ENCODE measurements at places on chromosomes 6 and 20.

DNA sequence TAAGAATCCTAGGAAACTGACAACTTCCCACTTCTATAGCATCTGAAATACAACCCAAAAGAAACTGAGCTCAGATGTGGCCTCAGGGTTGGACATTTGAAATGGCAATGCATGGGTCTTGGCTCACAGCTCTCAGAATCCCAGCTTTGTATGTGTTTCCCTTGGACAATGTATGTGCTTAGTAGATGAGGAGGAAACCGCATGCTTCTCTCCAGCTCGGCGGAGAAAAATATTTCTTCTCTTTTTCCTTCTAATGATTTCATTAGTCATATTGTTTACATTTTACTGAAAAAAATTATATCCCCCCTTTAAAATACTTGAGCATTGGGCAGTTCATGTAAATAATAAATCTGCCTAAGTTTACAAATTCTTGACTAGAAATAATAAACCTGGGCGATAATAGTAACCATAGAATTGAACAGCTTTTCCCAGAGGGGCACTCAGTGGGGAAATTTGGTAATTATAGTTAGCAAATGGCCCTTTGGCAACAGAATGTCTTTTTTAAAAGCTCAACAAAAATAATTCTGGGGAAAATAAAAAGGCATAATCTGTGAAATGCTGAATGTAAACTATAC, 55.3 kb downstream of the PFDN4 start:
- no peak for DNase-seq

GRCh38 chr20:63275825-63276224, 3.2 kb downstream of the ARFGAP1 start:
- DNase-seq: no peak

DNA sequence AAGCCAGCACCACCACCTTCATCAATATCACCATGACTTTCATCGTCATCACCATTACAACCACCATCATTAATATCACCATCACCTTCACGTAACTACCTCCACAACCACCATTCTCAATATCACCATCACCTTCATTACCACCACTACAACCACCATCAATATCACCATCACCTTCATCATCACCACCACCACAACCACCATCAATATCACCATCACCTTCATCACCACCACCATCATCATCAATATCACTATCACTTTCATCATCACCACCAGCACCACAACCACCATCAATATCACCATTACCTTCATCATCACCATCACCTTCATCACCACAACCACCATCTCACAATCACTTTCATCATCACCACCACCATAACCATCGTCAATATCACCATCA, 225.3 kb upstream of the SULF2 start:
- DNase-seq: no peak

DNA sequence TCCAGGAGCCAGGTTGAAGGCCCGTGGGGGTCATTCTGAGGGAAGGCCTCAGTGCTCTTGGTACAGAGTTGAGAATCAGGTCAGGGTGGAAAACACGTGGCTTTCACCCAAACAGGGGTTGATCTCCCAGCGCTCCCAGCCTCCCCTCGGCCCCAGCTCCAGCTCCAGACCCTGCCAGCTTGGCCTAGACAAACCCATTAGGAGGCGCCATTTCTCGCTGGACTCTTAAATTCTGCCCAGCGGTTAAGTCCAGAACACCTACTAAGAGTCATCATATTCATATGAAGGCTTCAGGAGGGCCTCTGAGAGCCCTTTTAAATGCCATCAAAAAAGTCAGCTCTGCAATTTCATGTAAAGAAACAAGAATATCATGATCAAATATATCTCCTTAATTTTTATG, 158.0 kb upstream of the RIN2 start:
- DNase-seq: no peak

DNA sequence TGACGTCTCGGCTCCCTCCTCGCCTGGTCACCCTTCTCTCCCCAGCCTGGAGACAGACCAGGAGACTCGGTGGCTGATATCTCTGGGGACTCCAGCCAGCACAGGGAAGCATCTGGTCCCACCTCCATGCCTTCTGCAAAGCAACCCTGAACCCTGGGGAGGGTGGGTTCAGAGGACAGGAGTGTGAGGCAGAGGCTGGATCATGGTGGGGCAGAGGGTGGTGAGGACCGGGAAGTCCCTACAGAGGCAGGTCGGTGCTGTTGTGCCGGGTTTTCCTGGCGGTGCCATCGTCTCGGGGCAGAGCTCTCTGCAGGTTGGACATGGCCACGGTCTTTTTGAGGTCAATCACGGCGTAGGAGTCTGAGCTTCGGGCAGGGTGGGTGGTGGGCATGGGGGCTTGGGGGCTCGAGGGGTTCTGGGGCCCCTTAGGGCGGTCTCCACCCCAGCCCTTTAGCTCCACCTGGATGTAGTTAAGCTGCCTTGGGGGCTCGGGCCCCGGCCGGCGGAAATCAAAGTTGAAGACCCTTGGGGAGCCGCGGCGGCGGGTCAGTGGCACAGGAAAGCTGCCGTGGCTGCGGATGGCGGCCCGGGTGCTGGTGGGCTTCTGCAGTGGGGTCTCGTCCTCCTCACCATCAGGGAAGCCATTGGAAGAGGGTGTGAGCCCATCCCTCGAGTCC, 9.2 kb downstream of the FRS3 start:
- DNase-seq: no peak

GRCh38 chr6:158338311-158339112, 26.2 kb downstream of the TULP4 start:
- no peak for DNase-seq

DNA sequence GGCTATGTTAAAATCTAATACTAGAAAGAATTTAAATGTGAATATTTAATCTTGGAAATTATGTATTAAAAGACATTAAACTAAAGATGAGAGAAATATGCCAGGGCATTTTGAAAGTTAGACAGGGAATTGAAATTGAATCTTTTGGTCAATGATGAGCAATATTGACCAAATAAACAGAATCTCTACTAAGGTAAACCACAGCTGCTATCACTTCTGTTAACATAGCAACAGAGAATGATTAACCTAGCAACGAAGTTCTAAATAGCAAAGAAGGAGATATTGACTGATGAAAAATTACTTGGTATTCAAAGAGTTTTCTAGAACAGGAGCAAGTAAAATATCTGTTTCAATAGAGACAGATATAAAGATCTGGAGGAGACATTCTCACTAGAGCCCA, 45.2 kb upstream of the RSPO3 start:
- no peak for DNase-seq

DNA sequence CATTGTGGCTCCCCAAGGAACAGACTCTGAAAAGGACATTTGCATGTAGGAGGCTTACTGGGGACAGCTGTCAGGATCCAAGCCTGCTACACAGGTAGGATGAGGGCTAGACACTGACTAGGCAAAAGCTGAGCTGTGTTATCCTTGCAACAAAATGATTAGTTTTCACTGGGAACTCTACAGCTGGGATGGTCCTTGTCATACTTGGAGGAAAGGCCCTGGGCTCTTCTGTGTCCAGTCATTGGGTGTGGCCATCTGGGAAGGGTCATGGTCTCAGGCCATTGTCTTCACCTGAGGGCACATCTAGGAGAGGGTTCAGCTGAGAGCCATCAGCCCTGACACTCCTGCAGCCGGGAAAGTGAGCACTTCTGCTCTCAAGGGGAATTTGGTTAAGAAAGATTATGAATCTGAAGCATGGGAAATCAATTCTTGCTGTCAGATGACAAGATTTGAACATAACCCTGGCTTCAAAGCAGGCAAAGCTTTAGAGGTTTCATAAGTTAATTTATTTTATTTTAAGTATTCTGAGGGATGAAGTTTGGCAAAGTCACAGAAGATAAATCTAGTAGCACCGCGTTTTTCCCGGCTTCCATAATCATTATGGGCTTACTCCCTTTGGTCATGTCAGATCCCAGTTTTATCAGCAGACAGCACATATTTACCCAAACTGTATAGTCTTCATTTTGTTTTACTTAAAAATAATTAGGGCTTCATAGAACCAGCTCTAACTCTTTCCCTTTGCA, 78.4 kb upstream of the SLC22A23 start:
- no peak for DNase-seq

DNA sequence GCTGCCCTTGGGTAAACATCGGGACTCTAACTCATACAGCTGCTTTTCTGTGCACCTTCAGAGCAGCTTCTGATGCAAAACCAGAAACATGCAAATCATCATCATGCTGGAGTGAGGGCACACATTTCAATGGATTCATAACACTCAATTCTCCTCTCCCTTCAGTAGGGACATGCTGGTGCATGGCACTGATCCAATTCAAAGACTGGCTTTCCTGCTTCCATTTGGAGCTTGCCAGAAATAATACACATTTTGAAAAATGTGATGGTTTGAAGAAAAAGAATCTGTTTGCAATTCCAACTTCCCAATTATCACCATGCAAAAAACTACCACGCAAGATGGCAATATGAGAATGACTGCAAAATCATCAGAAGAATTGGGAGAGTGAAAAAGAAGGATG, 65.2 kb upstream of the PDE10A start:
- DNase-seq: no peak

GRCh38 chr20:32536851-32537656, 48.1 kb downstream of the NOL4L start:
- no peak for DNase-seq

DNA sequence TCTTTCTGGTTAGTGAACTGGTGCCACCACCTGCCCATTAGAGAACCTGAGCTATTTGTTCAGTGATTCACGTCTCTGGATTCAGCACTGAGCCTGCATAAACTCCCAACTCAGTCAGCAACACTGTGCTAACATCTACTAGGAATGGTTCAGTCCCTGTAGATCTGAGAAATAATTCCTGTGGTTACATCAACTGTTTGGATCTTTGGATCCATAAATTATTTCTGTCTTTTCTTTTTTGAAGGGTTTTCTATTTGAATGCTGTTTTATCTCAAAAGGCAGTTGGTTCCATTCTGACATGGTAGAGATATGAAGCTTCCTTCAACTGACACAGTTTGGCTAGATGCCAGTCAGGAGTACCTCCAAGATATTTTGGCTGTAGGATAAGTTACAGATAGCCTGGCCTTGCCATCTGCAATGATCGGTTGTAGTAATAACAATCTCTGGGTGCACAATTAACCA, 125.9 kb downstream of the TRMT11 start:
- DNase-seq: no peak

DNA sequence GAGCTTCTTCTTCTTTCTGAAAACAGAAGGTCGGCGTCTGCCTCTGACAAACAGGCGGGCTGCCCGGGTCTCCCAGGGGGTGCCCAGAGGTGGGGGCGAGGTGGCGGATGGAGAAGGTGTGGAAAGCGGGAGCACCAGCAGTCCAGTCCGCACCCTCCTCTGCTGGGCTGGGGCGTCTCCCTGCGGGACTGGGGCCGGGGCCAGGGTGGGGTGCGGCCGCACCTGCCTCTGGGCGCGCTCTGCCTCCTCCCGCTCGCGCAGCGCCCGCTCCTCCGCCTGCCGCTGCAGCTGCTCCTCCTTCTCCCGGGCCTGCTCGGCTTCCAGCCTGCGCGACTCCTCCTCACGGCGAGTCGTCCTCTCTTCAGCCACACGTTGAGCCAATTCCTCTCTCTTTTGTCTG, 71.1 kb upstream of the BCLAF1 start:
- no peak for DNase-seq

- no peak for DNase-seq
Measured at GRCh38 chr6:75333676-75334200, 49.1 kb upstream of the TMEM30A start.

GRCh38 chr20:62044631-62045030, 21.1 kb downstream of the TAF4 start:
- no peak for DNase-seq

DNA sequence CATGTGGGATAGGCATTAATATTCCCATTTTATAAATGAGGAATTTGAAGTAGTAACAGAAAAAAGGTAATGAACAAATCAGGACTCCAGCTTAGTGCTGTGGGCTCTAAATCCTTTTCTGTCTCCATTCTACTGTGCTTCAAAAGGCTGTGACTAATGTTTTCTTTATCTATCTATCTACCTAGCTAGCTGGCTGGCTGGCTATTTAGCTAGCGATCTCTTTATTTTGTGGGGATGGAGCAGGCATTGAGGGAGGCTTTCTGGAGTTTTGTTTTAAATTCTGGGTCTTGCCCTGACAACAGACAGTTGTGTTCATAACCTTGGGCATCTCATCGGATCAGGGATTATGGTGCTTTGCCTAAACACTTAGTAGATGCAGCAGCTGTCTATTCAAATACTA, 139.2 kb downstream of the SOX4 start:
- DNase-seq: no peak

- DNase-seq: no peak
Measured at GRCh38 chr20:3102575-3103368, 18.2 kb upstream of the AVP start.

GRCh38 chr6:153081914-153082313, 49.2 kb downstream of the RGS17 start:
- DNase-seq: no peak

DNA sequence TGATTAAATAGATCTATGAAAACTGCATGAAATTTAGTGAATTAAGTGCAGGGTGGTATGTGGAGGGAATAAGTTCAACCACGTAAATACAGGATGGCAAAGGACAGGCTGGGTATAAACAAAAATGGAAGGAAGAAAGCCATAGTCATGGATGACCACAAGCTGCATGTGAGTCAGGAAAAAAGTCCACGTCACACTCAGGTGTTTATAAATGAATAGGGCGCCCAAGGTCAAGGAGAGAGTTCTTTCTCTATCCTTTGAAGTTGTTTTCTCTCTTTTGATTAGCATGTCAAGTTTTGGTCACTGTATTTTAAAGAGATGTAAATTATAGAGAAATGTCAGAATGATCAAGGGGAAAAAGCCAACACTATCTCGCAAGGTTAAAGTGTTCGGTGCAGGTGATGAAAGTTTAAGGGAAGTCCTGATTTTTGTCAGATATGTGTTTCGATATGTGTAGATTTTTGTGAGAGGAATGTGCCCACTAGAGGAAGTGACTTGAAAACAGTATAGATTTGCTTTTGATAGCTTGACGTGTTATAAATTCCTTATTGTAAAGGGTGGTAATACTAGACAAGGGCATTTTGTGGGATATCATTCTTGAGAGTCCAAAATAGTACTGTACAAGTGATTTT, 58.7 kb downstream of the MAP3K4 start:
- no peak for DNase-seq

GRCh38 chr6:18510644-18511033, 123.5 kb downstream of the RNF144B start:
- no peak for DNase-seq

DNA sequence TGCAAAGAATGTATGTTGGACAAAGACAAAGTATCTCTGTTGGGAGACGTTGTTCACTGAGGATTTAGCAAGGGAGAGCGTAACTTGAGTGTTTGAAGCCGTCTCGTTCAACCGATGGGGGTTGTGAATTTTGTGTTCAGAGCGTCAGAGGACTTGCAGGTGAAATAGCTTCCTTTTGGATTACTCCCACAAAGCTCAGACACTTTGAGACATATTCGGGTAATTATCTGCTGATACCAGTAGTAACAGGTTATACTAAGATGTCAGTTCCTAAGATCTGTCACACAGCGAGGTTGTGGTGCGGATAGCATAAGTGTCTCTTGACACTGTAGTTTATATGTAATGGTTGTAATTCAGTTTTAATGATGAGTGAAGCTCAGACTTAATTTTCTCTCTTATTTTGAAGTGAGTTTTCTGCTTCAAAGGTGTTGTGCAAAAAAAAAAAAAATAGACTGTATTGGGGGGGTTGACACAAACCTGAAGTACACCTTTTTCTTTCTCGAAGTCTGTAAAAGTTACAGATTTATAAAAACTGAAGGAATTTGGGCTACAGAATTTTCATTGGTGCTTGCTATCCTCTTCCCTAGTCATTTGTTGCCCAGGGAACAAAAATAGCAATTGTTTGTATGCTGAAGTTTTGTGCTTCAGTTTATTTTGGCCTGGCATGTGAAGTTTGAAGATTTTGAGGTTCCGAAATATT, 1.7 kb downstream of the ASXL1 start:
- DNase-seq: no peak

- DNase-seq: no peak
Measured at GRCh38 chr6:38503960-38504682, 135.6 kb downstream of the BTBD9 start.
